Ascending aorta (tissue), 2 donors: ENCODE measurements at places on chromosomes 5 and 9. TPM values are rescaled to one million over a fixed set of nuclear protein-coding genes. Genes with fewer than 3 reads are reported as not detected.

- no peak overlapping the region for H3K27ac ChIP-seq
- DNase-seq, result no peak
- H3K4me3 ChIP-seq, result no peak overlapping the region
- no peaks in the 10 kb centered on the region for H3K27me3 ChIP-seq
Measured at GRCh38 chr5:26295541-26295940, 742.8 kb downstream of the CDH9 start.

FBP1 gene
- total RNA-seq, result 4.8 TPM

DNA sequence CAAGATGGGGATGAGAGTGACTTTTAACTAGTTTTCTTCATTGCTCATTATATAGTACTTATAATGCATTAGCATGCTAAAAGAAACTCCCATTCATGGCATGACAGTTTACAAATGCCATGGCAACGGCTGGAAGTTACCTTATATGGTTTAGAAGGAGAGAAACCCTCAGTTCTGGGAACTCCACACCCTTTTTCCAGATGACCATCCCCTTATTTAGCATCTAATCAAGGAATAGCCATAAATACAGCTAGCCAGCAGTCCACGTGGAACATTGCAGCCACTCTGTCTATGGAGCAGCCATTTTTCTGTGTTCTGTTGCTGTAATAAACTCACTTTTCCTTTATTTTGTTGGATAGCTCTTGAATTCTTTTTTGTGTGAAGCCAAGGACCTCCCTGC lies 1137.8 kb downstream of the CDH18 start:
- H3K4me3 ChIP-seq, result no peak overlapping the region
- H3K27me3 ChIP-seq, result no peaks in the 10 kb centered on the region
- H3K27ac ChIP-seq, result no peak overlapping the region
- H3K36me3 ChIP-seq, result no peaks in the 10 kb centered on the region
- no peak for DNase-seq
- no peaks in the 10 kb centered on the region for H3K4me1 ChIP-seq

DNA sequence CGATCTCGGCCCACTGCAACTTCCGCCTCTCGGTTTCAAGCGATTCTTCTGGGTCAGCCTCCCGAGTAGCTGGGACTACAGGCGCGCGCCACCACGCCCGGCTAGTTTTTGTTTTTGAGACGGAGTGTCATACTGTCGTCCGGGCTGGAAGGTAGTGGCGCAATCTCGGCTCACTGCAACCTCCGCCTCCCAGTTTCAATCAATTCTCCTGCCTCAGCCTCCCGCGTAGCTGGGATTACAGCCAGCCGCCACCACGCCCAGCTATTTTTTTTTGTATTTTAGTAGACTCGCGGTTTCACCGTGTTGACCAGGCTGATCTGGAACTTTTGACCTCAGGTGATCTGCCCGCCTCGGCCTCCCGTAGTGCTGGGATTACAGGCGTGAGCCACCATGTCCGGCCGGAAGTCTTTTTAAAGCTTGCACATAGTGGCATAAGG lies 1.2 kb downstream of the SMC5 start:
- H3K27me3 ChIP-seq, result no peaks in the 10 kb centered on the region
- H3K4me3 ChIP-seq, result peak overlapping the region; percentile 98
- peaks cover 9% of the 10 kb centered on the region for H3K36me3 ChIP-seq
- peaks cover 6% of the 10 kb centered on the region for H3K4me1 ChIP-seq

CREB3 gene
- total RNA-seq, result 48.3 TPM

FST gene
- total RNA-seq, result 0.21 TPM

LHFPL2 gene
- 9.7 TPM for total RNA-seq

DNA sequence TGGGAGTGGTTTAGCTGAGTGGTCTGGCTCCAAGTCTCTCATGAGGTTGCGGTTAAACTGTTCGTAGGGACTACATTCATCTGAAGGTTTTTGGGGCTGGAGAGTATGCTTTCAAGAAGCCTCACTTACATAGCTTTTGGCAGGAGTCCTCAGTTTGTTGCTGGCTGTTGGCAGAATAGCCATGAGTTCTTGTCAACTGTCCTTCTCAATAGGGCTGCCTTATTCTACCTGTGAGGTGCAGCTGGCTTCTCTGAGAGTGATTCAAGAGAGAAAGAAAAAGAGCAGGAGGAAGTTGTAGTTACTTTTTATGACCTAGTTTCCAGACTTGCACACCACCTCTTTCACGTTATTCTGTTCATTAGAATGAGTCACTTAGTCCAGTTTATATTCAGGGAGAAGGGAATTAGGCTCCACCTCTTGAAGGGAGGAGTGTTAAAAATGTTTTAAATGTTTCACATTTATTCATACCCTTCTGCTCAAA lies 33.2 kb downstream of the YTHDC2 start:
- H3K4me1 ChIP-seq, result no peaks in the 10 kb centered on the region
- peaks cover 17% of the 10 kb centered on the region for H3K36me3 ChIP-seq
- H3K27me3 ChIP-seq, result no peaks in the 10 kb centered on the region
- DNase-seq, result no peak
- H3K27ac ChIP-seq, result no peak overlapping the region

SMIM32 gene
- total RNA-seq, result not detected

DNA sequence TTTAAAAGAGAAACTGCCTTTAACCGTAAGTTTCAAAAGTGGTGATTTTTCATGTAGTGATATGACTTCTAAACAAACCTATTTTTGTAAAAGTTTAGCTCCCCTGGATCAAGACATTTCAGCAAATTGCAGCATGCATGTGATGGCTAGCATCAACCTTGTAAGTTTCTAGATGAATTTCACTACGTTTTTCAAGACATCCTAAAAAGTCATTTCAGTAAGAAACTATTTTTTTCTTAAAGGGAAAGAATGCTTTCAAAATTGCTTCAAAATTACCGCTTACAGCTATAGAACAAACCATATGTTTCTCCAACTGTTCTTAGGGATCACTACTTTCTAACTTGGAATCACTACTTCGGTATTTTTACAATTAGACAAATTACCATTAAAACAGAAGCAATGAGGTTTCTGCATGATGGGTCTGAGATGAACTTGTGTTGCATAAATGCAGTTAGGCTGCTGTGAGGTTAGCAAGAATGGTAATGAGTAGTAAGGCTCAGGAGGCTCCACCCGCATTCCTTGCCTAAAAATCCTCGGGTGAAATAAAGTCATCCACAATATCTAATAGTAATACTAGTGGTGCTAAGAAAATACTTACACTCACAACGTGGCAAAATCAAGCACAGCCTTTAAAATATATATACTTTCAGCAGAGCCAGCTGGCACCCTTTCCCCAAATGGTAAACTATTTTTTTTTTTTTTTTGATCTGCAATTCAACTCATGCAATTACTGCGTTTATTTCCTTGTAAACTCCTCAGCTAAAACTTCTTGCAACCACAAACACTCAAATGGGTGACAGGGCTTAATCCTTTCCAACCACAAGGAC lies 53.8 kb downstream of the CDC14B start:
- DNase-seq, result peak; percentile 69
- H3K27ac ChIP-seq, result peak overlapping the region; percentile 96

- H3K4me3 ChIP-seq, result no peak overlapping the region
- DNase-seq, result no peak
- no peaks in the 10 kb centered on the region for H3K27me3 ChIP-seq
- H3K27ac ChIP-seq, result no peak overlapping the region
Measured at GRCh38 chr5:39190311-39191102, 28.9 kb downstream of the FYB1 start.

- no peak overlapping the region for H3K27ac ChIP-seq
- no peak for DNase-seq
- H3K27me3 ChIP-seq, result no peaks in the 10 kb centered on the region
- H3K4me3 ChIP-seq, result no peak overlapping the region
Measured at GRCh38 chr9:124665391-124666058, 105.6 kb downstream of the NR6A1 start.
